ENCODE measurements at places on chromosomes 13 and 19.

GRCh38 chr19:41753936-41754529 is 1.3 kb upstream of the CEACAM6 start:
- peak; percentile 60 for DNase-seq

DNA sequence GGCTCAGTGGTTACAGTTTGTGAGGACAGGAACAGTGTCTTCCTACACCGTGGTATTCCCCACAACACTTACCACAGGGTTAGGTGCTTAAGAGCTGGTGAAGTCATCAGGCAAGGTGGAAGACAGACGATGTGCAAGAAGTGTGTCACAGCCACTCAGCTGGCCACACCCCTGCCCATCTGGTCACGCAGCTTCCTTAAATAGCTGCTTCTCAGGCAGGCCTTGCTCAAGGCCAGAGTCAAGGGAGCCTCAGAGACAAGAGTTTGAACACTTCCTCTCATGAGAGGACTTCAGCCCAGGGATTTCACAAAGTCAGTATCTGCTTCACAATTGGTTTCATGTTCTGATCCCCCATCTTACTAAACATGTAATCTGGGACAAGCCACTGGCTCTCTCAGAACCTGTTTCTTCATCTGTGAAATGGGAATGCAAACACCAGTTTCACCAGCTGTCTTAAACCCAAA is 80.3 kb upstream of the FRY start:
- peak; percentile 53 for DNase-seq

GRCh38 chr19:47352095-47352494 is 3.0 kb downstream of the DHX34 start:
- no peak for DNase-seq

DNA sequence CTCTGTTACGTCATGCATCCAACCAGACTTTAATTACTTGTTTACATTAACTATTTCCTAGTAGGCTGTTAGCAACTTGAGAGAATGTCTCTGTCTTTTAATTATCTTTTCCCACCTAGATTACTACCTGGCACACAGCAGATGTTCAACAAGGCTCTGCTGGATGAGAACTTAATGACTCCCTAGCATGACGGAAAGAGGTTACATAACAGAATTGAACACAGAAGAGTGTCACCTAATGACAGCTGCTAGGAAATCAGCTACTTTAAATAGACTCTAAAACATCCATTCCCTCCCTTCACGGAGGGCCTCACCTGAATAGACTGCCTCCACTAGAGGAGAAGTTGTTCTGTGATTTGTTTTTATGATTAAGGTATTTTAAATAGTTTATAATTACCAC is 110.8 kb downstream of the TEX29 start:
- no peak for DNase-seq

DNA sequence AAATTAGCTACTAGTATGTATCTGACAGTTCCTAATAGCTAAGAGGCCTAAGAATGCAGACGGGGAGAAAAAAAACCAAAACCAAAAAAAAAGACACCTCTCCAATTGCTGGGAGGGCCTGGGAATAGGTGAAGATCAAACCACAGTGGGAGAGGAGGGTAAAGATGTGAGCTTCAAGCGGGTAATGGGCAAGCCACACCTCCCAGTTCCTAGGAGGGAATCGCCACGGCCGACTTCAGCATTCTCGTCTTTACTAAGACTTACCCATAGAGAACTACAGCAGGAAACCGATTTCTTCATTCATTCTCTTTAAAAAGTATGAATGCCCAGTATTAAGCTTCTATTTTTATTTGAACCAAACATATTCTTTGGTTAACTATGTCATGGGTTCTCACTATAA is 5.6 kb upstream of the EEF1AKMT1 start:
- no peak for DNase-seq

DNA sequence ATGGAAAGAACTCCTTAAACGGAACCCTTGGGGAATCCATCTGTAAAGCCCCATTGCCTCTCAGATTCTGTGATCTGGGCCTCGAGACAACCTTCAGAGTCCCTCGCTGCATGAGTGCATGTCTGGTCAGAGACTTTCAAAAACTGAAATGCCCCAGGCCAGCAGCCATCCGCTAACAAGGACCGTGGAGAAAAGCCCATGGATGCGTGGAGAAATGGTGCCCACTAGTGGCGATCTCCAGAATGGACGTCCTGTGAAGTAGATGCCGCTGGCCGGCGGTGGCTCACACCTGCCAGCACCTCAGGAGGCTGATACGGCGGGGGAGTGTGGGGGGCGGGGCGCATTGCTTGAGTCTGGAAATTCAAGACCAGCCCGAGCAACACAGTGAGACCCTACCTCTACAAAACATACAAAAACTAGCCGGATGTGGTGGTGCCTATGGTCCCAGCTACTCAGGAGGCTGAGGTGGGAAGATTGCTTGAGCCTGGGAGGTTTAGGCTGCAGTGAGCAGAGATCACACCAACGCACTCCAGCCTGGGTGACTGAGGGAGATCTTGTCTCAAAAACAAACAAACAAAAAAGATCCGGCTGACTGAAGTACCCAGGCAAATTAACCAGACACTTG is 7.9 kb upstream of the CDC16 start:
- DNase-seq, result peak; percentile 90

- DNase-seq, result no peak
Measured at GRCh38 chr13:109100705-109101304, 471.4 kb downstream of the MYO16 start.

- DNase-seq, result no peak
Measured at GRCh38 chr19:58010507-58010906, 7.9 kb upstream of the ZNF606 start.

GRCh38 chr19:51719251-51719988 is 4.4 kb downstream of the HAS1 start:
- no peak for DNase-seq

All from MM.1S (cell line).